ENCODE measurements at places on chromosomes 11 and 22. TPM values are rescaled to one million over a fixed set of nuclear protein-coding genes. Genes with fewer than 3 reads are reported as not detected.

SBF2 gene
- 43.3 TPM for total RNA-seq

NCAM1 gene
- 0.24 TPM for total RNA-seq

CD3E gene
- not detected for total RNA-seq

SPINDOC gene
- 6.0 TPM for total RNA-seq

BACE1 gene
- 6.0 TPM for total RNA-seq

MS4A14 gene
- total RNA-seq, result not detected

MUC5AC gene
- not detected for total RNA-seq

ZBTB16 gene
- total RNA-seq, result 2.4 TPM

GATD1 gene
- total RNA-seq, result 19.5 TPM

DDI1 gene
- total RNA-seq, result not detected

TESMIN gene
- total RNA-seq, result 6.7 TPM

SLN gene
- 1.4 TPM for total RNA-seq

NRIP3 gene
- 4.1 TPM for total RNA-seq

CARD10 gene
- total RNA-seq, result 16.4 TPM

TSGA10IP gene
- total RNA-seq, result not detected

PKDREJ gene
- total RNA-seq, result not detected

HBE1 gene
- not detected for total RNA-seq

CD248 gene
- 0.24 TPM for total RNA-seq

RAG2 gene
- not detected for total RNA-seq

SYNGR1 gene
- 0.64 TPM for total RNA-seq

OR8B3 gene
- not detected for total RNA-seq

MFRP gene
- total RNA-seq, result not detected

SMTNL1 gene
- total RNA-seq, result not detected

ZP1 gene
- total RNA-seq, result not detected

UCP2 gene
- 4.3 TPM for total RNA-seq

FDX1 gene
- 13.0 TPM for total RNA-seq

ADORA2A gene
- 1.1 TPM for total RNA-seq

NLRP6 gene
- not detected for total RNA-seq

ANKRD13D gene
- total RNA-seq, result 36.9 TPM

GPR83 gene
- total RNA-seq, result under 0.01 TPM

EIF3M gene
- 753 TPM for total RNA-seq

ALDH3B2 gene
- 25.1 TPM for total RNA-seq

CATSPER1 gene
- total RNA-seq, result not detected

GLB1L2 gene
- total RNA-seq, result 4.3 TPM

FADS1 gene
- 40.2 TPM for total RNA-seq

RTN4RL2 gene
- not detected for total RNA-seq

ARHGAP32 gene
- total RNA-seq, result 30.4 TPM

HEPN1 gene
- total RNA-seq, result not detected

UBTFL1 gene
- not detected for total RNA-seq

TRIM49D1 gene
- total RNA-seq, result not detected

A4GALT gene
- total RNA-seq, result 35.2 TPM
